Pericardium fibroblast (primary cell): ENCODE measurements at places on chromosomes 13 and 19. TPM values are rescaled to one million over a fixed set of nuclear protein-coding genes. Genes with fewer than 3 reads are reported as not detected.

The SLC25A41 gene
- total RNA-seq = not detected in 2 replicates

The NLRP7 gene
- total RNA-seq = not detected in 2 replicates

The GTF3A gene
- 97.0 and 108 TPM in 2 replicates for total RNA-seq

The HS6ST3 gene
- 0.17 TPM in 1 of 2 replicates, not detected in the other for total RNA-seq

The SH3GL1 gene
- 91.9 and 118 TPM in 2 replicates for total RNA-seq

The PRTN3 gene
- 2.0 TPM in 1 of 2 replicates, not detected in the other for total RNA-seq

The SIGLEC10 gene
- not detected in 2 replicates for total RNA-seq

The RGL3 gene
- total RNA-seq = 0.12 TPM in 1 of 2 replicates, not detected in the other

The PSG2 gene
- total RNA-seq = not detected in 2 replicates

The KCNJ14 gene
- 0.35 and 1.8 TPM in 2 replicates for total RNA-seq

The KLK3 gene
- not detected in 2 replicates for total RNA-seq

The NKPD1 gene
- total RNA-seq = under 0.01 and 0.85 TPM in 2 replicates

The KBTBD7 gene
- total RNA-seq = 3.2 and 5.8 TPM in 2 replicates

The GAS6 gene
- total RNA-seq = 133 and 252 TPM in 2 replicates

The FFAR3 gene
- 0.12 and 0.26 TPM in 2 replicates for total RNA-seq

The CEACAM3 gene
- not detected in 2 replicates for total RNA-seq

The PSG7 gene
- total RNA-seq = not detected in 2 replicates

The FFAR1 gene
- not detected in 2 replicates for total RNA-seq

The RASAL3 gene
- not detected in 2 replicates for total RNA-seq

The PABPC3 gene
- under 0.01 and 0.17 TPM in 2 replicates for total RNA-seq

The LILRB3 gene
- total RNA-seq = not detected in 2 replicates

The ZNF763 gene
- 0.85 and 1.6 TPM in 2 replicates for total RNA-seq

The OXGR1 gene
- total RNA-seq = not detected in 2 replicates

The CYP2A7 gene
- not detected in 2 replicates for total RNA-seq

The ATP11A gene
- total RNA-seq = 9.0 and 14.4 TPM in 2 replicates

The CCL25 gene
- not detected in 2 replicates for total RNA-seq

The B9D2 gene
- 5.1 and 9.4 TPM in 2 replicates for total RNA-seq

The HIPK4 gene
- 0.17 TPM in 1 of 2 replicates, not detected in the other for total RNA-seq

The JAK3 gene
- 3.1 and 8.5 TPM in 2 replicates for total RNA-seq

The NKG7 gene
- not detected in 2 replicates for total RNA-seq

The HAUS8 gene
- 0.94 and 1.8 TPM in 2 replicates for total RNA-seq

The PRX gene
- 3.3 and 7.3 TPM in 2 replicates for total RNA-seq

The MBD3L2 gene
- not detected in 2 replicates for total RNA-seq

The SF3A2 gene
- total RNA-seq = 34.6 and 36.6 TPM in 2 replicates

The CEBPG gene
- 21.4 and 21.9 TPM in 2 replicates for total RNA-seq

The SRRM5 gene
- total RNA-seq = 0.17 TPM in 1 of 2 replicates, not detected in the other

The TMEM150B gene
- not detected in 2 replicates for total RNA-seq

The SPACA7 gene
- not detected in 2 replicates for total RNA-seq

The NLRP4 gene
- not detected in 2 replicates for total RNA-seq

The EIF3K gene
- total RNA-seq = 371 and 497 TPM in 2 replicates

The NTF4 gene
- 1.1 TPM in 1 of 2 replicates, not detected in the other for total RNA-seq

The IGSF23 gene
- total RNA-seq = not detected in 2 replicates

The MCEMP1 gene
- total RNA-seq = not detected in 2 replicates

The SIX5 gene
- 26.3 and 31.2 TPM in 2 replicates for total RNA-seq
